Activated CD4-positive, alpha-beta memory T cell treated with anti-CD3 and anti-CD28 coated beads for 36 hours (primary cell): ENCODE measurements at places on chromosomes 4 and X. TPM values are rescaled to one million over a fixed set of nuclear protein-coding genes. Genes with fewer than 3 reads are reported as not detected.

- no peak for DNase-seq
Measured at GRCh38 chrX:105526431-105526830, 295.9 kb upstream of the NRK start.

DNA sequence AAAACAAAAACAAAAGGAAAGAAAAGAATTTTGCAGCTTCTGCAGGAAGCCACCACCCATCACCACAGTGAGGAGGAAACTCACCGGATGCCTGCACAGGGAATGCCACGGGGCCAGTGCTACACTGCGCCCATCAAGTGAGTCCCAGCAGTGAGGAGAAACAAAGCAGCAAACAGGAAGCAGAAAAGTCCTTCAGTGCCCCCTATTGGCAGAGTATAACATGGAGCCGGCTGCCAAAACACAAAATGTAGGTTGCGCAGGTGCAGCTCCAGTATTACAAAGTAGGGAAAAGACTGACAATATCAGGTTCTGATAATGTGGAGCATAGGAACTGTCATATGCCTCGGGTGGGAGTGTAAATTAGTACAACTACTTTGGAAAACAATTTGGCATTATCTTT lies 23.3 kb upstream of the SCML2 start:
- peak; percentile 30 for DNase-seq

DNA sequence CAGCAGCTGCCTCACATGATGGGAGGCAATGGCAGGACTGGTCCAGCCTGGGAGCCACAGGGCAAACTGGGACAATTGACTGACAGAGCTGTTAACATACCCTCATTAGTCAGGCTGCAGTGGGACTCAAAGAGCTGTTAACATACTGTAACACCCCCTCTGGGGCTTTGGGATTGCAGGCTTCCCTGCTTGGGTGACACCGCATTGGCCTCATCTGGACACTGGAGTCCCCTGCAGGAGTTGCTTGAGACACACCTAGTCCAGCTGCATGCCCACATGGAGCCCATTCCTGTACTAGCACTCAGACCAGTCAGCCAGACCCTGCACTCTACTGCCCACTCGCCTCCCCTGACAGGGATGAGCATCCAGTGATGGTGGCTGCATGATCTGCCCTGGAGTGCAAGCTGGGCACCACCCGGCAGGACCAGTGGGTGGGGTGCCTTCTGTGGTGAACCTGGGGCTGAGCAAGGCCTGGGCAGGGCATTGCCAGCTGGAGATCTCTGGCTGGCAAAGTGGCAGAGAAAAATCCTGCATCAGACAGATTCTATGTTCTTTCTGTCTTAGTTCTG lies 138.8 kb downstream of the DTHD1 start:
- DNase-seq = no peak

DNA sequence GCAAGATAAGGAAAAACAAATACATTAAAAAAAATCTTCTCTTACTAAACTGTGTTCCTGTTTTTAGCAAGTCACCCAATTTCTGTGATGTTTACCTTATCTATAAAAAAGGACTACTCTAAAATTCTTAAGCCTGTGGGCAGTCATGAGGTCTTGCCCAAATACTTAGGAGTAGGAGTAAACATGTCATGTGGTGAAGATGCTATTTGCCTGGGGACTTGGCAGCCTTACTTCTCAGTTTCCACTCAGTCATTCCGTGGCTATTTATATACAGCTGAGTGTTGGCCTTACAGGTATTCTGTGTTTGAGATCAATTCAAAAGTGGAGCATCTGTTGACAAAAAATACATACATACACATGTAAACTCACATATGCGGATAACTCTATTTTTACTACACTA lies 89.9 kb upstream of the TLR2 start:
- DNase-seq = no peak

DNA sequence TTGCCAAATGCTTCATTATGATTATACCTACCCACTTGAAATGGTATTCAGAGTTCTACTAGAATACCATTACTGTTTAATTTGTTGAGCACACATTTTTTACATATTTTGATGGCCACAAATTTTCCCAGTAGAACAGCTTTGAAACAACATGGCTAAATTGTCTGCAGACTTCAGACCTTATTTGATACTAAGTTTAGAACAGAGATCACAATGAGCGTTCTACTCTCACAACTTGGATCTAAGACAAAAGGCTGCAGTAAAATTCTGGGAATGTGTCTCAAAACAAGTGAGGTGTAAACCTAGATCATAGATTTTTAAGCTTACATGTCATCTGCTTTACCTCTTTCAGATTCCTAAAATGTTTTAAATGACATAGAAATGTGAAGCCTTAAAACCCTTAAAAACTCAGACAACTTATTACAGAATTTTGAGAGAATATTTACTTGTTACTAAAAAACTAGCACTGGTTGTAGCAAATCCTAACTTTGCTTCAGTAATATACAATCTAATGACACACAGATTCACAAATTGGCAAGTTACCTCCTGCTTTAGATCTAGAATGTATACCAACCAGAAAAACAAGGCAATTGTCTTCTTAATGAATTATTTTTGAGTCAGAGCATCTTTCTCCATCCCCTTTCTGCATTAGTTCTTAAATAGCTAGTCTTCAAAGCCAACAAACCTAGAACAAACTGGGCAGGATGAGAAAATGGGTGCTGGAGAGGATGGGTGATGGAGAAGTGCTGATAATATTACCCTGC lies 243.3 kb downstream of the SLC7A11 start:
- no peak for DNase-seq

CXCL11 gene
- not detected for total RNA-seq

VCX gene
- not detected for total RNA-seq

GAGE12H gene
- total RNA-seq = not detected
